ENCODE measurements at places on chromosomes 1 and 21.

DNA sequence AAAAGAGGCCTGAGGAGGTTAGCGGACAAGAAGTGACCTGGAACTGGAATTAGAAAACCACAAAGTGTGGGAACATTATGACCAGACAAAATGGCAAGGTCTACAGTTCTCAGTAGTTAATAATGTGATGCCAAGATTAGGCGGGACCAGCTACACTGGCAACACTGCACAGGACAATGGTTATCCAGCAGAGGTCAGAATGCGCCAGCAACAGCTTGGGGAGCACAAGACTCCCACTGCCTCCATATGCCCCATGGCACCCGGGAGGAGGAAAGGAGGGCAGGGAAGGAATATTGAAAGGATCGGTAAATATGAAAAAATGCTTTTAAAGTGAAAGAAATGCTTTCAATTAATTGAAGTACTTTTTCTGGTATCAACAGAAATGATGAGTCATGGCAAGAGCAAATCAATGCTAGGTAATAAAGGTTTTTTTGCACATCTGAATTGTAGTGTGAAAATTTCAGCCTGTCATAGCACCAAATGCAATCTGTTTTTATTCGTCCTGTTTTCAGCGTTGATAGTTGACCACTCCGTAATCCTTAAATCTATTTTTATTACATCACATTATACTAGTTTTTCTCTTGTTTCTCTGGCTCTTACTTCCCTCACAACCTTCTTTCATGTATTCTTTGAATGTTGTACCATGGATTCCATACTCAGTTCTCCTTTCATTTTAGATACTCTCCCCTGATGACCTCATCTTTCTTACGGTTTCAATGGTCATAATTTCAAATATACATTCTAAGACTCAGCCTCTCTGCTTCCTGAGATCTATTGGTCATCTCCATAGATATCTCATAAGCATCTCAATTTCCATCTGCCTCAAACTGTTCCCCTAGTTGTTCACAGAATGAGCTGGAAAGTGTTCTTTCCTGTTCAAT, 30.7 kb downstream of the VCAM1 start:
- DNase-seq = no peak

DNA sequence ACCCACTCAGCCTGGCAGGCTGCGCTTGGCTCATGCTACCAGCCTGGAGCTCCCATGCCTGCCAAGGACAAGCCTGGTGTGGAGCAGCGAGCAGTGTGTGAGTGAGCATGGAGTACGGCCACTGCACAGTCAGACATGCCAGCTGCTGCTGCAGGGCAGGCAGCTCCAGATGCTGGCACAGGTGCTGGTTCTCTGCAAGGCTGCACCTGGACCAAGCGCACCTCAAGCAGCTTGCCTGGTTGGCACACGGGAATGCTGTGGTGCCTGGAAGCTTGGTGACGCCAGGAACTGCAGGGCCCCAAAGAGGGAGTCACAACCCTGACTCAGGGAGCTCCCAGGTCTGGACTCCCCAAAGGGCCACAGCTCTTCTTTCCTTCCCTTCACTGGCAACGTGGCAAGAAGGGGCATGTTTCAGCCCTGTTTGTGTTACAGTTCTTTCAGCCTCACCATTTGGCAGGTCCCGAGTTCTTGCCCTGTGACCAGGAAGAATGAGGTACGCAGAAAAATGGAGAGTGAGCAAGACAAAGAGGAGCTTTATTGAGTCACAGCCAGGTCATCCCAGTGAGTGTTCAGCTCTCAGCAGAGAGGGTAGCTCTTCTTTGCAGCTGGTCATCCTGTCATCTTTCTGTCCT, 26.1 kb downstream of the ACOT7 start:
- no peak for DNase-seq

GRCh38 chr1:9843576-9843945, 19.8 kb upstream of the CLSTN1 start:
- no peak for DNase-seq

DNA sequence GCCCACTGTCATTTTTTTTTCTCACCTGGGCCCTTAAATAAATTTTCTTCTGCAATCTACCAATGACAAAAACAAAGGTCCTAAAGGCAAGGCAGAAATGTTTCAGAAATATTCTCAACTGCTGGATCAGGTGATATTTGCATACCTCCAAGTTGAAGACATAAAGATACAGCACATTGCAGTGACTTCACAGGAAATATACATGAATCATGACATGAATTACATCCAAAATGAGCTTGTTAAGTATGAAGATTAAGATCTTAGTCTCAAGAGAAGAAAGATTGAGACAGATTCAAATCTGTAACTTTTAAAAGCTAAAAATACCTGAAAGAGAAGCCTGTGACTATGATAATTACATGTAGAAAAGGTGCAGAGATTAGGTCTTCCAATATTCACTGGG, 207.8 kb downstream of the SIPA1L2 start:
- no peak for DNase-seq

- no peak for DNase-seq
These were observed 35.9 kb upstream of the XPR1 start for GRCh38 chr1:180595966-180596365.

- DNase-seq = no peak
These were observed 42.2 kb downstream of the SPATA17 start for GRCh38 chr1:217673387-217673786.

GRCh38 chr1:84298684-84299535, 2.6 kb upstream of the SAMD13 start:
- DNase-seq = peak; percentile 46

Measured in T1000 (cell line).